Right renal pelvis (tissue), 4 donors: ENCODE measurements at places on chromosomes 2 and 18.

- DNase-seq, result no peak
Measured at GRCh38 chr2:219570194-219570923, 980 bp downstream of the OBSL1 start.

DNA sequence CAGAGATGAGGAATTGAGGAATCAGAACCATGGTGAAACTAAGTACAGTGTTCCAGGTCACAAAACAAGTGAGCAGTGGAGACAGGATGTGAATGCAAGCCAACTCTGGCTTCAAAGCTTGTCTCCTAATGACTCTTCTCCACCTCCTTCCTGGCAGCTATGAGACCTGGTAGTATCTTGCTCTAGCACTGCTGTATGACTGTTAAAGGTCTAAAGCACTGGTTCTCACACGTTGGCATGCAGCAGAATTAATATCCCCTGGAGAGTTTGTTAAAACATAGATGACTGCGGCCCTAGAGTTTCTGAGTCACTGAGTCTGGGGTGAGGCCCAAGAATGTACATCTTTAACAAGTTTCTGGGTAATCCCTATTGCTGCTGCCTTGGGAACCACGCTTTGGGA lies 63.3 kb downstream of the SUCLG1 start:
- no peak for DNase-seq

DNA sequence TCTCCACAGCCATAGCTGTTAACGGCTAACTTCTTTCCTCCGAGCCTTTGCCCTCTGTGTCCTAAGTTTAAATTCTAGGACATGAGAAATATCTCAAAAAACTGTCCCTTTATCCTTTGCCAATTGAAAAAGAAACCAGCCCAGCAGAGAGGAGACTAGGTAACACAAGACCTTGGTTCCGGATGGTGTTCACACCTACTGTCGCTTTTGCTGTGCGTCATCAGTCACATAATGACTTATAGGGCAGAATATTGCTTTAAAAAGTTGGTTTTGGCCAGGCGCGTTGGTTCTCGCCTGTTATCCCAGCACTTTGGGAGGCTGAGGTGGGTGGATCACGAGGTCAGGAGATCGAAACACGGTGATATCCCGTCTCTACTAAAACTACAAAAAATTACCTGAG lies 66.2 kb downstream of the SP3 start:
- DNase-seq, result no peak

DNA sequence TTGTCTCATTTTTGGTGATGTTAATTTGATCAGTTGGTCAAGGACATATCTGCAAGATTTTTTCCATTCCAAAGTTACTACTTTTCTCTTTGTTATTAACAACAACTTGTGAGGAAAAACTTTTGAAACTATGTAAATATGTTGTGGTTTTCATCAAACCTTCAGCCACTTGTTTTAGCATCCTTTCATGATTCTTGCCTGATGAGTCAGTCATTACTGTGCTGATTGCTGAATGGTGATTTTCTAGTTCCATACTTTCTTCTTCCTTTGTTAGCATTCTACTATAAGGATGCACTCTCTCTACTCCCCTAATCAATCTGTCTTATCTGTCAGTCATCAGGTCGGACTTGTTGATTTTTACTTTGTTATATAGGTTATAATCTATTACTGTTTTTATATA lies 10.9 kb downstream of the TMEM87B start:
- DNase-seq, result no peak

GRCh38 chr2:178397002-178397605 lies 53.9 kb downstream of the PRKRA start:
- DNase-seq, result no peak
